Vagina (tissue), 2 donors: ENCODE measurements at places on chromosomes 6 and 20.

DNA sequence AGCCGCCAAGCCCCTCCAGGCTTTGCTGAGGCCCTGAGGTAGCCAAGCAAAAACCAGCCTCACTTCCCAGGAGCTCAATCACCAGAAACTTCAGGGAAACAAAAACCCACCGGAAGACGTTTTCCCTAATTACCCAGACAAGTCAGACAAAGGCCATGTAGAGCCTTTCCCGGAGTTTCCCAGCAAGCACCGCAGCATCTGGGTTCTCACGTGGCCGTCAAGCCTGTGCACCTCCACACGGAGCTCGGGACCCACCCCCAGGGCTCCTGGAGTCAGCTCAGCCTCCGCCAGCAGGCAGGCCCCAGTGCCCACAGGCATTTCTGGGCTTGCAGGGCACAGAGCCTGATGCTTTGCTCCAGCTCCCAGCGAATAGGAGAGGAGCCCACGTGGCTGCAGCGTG is 10.1 kb upstream of the MRGBP start:
- no peak for DNase-seq

DNA sequence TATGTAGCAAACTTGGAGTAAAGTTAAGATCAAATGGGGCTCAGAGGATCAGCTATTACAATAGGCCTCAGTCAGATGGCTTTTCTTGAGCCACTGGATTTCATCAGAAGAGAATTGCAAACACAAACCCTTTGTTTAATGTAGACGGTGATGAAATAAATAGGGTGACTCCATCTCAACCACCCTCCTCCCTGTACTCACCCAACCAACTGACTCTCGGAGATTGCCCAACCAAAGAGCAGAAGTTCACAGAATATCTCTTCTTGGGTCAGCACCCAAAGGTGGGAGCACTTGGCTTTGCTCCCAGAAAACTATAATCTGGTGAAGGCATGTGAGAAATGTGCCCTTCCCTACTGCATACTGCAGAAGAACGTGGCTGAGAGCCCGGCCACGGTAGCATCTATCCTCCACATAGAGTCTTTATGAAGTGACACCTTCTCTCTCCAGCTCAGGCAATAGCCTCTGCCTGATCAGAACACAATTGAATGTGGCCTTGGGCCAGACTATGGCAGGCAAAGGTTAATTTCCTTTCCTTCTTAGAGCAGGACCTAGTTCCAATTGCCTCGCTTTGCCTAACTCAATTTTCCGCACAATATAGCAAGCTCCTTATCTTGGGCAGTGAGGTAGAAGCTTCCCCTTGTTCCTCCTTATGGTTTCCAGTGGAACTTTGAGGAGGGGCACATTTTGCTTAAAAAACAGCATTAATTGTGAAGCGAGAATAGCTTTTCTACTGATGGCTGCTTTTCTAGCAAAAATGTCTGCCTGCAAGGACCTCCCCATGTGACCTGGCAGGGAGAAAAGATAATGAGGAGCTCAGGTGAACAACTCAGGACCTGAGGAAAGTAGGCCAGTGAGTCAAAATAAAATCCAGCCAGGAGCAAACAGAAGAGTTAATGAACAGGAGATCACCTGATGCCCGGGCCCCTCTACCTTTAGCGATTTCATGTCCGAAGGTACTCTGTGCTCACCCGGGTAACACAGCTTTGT is 79.4 kb downstream of the GFOD1 start:
- DNase-seq, result no peak

DNA sequence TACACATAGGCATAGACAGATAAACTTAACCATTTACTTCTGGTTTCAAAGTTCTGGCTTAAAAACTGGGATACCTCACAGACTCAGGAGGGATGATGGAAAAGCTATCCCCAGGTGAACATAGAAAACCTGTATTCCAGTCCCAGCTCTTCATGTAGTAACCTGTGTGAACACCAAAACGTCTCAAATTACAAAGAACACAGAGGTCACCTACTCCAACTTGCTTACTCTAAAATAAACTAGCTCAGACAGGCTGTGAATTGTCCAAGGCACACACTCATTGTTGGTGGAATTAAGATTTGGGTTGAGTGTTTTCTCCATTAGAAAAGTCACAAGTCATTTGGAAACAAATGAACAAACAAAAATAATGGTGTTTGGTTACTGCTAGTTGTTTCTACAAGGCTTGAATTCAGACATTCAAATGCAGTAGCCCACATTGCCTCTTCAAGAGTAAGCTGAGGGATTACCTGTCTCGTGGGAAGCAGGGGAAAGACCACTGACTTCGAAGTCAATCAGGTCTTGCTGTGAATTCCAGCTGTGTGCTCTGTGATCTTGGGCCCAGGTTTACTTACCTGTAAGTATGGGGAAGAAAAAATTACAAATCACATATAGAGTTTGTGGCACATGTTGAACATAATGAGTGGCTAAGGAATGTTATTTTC is 48.2 kb upstream of the LRRC1 start:
- no peak for DNase-seq

DNA sequence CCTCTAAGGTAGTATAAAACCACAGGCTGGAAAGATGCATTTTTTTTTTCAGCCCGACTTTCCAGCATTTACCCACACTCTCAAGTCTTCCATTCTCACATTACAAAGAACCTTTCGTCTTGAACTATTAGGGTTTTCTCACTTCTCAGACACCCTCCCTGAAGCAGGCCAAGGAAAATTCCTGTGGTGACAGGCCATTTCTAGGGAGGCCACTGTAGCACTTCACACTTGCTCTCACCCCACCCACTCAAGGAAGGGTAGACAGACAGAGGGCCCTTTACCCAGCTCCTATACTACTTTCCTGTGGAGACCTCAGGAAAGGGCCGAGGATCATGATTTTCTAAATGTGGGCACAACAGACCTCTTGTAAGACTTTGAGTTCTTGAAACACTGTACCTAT is 27.7 kb downstream of the KCNS1 start:
- DNase-seq, result no peak
